ENCODE measurements at places on chromosomes 5 and 9. TPM values are rescaled to one million over a fixed set of nuclear protein-coding genes. Genes with fewer than 3 reads are reported as not detected.

- H3K27me3 ChIP-seq, result no peaks in the 10 kb centered on the region
- no peak overlapping the region for H3K27ac ChIP-seq
- H3K4me3 ChIP-seq, result no peak overlapping the region
- DNase-seq, result no peak
- H3K4me1 ChIP-seq, result no peaks in the 10 kb centered on the region
These were observed 293.8 kb downstream of the PDE4D start for GRCh38 chr5:59599729-59600128.

DNA sequence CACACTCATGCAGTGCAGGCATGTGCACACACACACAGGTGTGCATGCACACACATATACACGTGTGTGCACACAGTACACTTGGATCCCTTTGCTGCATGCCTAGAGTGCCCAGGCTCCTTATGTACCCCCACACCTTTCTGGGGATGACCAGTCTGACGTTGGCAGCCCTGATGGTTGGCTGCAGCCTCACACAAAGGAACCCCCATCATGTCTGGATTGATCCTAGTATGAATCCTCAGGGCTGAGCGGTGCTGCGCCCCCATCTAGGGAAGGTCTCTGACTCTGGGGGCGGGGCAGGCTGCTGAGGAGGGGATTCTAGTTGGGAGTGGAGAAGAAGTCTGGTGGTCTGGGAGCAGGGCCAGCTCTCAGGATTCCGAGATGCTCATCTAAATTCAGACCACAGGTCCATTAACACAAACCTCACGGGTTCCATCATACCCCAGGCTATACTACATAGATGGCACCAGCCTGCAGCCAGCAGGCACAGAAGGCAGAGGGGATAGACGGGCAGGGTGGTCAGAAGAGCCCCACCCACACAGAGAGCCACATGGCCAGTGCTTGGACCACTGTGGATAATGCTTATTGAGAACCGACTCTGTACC, 50.5 kb upstream of the OLFM1 start:
- no peak overlapping the region for H3K4me3 ChIP-seq
- DNase-seq, result no peak
- no peaks in the 10 kb centered on the region for H3K36me3 ChIP-seq
- H3K27me3 ChIP-seq, result no peaks in the 10 kb centered on the region
- H3K27ac ChIP-seq, result no peak overlapping the region

- DNase-seq, result no peak
- H3K36me3 ChIP-seq, result no peaks in the 10 kb centered on the region
- H3K4me1 ChIP-seq, result peaks cover 7% of the 10 kb centered on the region
- H3K27me3 ChIP-seq, result no peaks in the 10 kb centered on the region
- H3K27ac ChIP-seq, result no peak overlapping the region
These were observed 9.7 kb upstream of the SUSD3 start for GRCh38 chr9:93048566-93049448.

The TLX3 gene
- total RNA-seq, result 2.0 TPM

The SLC1A3 gene
- total RNA-seq, result 456 TPM

The MPDZ gene
- total RNA-seq, result 86.0 TPM

The GBGT1 gene
- 3.9 TPM for total RNA-seq

DNA sequence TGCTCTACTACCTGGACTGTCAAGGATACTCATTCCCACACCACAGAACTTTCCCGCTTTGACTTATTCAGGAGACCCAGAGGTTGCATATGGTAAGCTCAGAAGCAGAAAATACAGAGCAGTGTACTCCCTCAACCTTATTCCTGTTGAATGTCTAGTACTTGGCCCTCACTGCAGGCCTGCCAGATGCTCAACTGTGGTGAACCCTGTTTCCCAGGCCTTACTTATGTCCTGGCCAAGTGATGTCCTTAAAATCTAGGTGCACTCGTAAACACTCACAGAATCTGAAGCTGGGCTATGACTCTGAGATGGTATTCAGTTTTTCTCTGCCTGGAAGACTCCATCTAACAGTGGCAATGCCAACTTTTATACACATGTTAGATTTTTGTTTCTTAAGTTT, 21.0 kb downstream of the DIAPH1 start:
- H3K36me3 ChIP-seq, result peaks cover 4% of the 10 kb centered on the region
- no peaks in the 10 kb centered on the region for H3K4me1 ChIP-seq
- no peak overlapping the region for H3K4me3 ChIP-seq
- no peak for DNase-seq
- no peaks in the 10 kb centered on the region for H3K27me3 ChIP-seq

DNA sequence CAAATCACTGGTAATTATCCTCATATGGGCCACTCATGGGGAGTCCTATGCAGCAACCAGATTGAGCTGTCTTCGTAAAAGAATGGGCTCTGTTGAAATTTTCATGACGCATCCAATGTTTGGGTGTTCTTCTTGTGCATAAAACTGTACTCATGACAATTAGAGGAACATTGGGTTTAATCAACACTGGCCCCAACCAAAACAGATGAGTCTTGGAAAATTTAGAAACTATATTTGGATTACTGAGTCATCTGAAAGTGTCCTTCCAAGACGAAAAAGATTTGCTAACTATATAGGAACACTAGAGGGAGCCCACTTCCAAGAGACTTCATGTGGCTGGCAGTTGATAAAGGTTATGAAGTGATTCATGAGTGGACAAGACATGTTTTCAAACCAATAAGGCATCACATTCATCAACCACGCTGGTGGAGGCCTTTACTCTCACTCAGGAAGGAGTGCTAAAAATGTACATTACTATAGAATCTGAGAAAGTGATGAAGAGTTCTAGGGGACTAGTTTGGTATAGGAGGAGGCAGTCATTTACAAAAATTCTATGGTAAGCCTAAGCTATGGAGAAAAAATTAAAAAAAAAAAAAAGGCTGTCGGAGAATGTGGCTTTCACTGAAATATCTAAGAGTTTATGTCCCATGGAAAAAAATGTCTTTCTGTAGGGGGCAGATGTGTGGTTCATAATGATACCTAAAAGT, 313.5 kb downstream of the PRDM9 start:
- no peak overlapping the region for H3K4me3 ChIP-seq
- DNase-seq, result no peak
- no peaks in the 10 kb centered on the region for H3K36me3 ChIP-seq
- H3K4me1 ChIP-seq, result no peaks in the 10 kb centered on the region
- no peak overlapping the region for H3K27ac ChIP-seq
- H3K27me3 ChIP-seq, result no peaks in the 10 kb centered on the region

- H3K36me3 ChIP-seq, result no peaks in the 10 kb centered on the region
- no peaks in the 10 kb centered on the region for H3K4me1 ChIP-seq
- no peak overlapping the region for H3K27ac ChIP-seq
- no peaks in the 10 kb centered on the region for H3K27me3 ChIP-seq
These were observed 399.0 kb downstream of the HTR1A start for GRCh38 chr5:63563008-63563917.

The PCDHGB3 gene
- 8.3 TPM for total RNA-seq

All from spinal cord (tissue), 10 donors.